Karpas-422 (cell line): ENCODE measurements at places on chromosomes 12 and 14. TPM values are rescaled to one million over a fixed set of nuclear protein-coding genes. Genes with fewer than 3 reads are reported as not detected.

GPR84 gene
- 0.29 TPM in 1 of 2 replicates, not detected in the other for total RNA-seq

DNA sequence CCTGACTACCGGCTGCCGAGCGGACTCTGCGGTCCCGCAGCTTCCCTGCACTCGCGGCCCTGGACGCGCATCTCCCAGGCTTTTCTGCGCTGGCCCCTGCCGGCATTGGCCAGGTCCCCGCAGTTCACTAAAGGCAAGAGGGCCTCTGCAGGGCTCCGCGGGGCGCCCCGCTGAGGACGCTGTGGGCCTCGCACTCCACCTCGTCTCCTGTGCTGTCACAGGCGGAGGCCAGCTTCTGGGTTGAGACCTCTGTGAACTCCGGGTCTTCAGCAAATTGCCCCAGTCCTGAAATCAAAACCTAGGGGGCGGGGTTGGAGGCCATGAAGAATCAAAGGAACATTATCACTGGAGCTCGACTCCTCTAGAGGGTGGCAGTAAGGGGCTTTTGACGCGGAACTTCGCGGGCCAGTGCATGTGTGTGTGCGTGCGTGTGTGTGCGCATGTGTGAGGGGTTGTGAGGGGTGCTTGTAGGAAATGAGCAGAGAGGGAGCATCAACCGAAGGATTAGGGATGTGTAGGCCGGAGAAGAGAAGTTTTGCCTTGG is 68.5 kb upstream of the CAPRIN2 start:
- no peak overlapping the region for H3K27ac ChIP-seq
- H3K36me3 ChIP-seq, result no peaks in the 10 kb centered on the region
- no peak overlapping the region for H3K4me3 ChIP-seq
- no peak for DNase-seq
- H3K4me1 ChIP-seq, result no peaks in the 10 kb centered on the region

GRCh38 chr12:98856897-98857540 is 211.9 kb downstream of the APAF1 start:
- no peaks in the 10 kb centered on the region; the same call in 1 of the 2 replicates for H3K27me3 ChIP-seq
- H3K27ac ChIP-seq, result no peak overlapping the region
- no peak for DNase-seq
- H3K36me3 ChIP-seq, result no peaks in the 10 kb centered on the region
- no peak overlapping the region for H3K4me3 ChIP-seq
- H3K4me1 ChIP-seq, result no peaks in the 10 kb centered on the region

- no peak overlapping the region for H3K27ac ChIP-seq
- DNase-seq, result no peak
- no peaks in the 10 kb centered on the region for H3K36me3 ChIP-seq
- no peak overlapping the region for H3K4me3 ChIP-seq
- no peaks in the 10 kb centered on the region for H3K27me3 ChIP-seq
Observed at GRCh38 chr12:110844551-110845338, 2.0 kb upstream of the CCDC63 start.

CPNE6 gene
- total RNA-seq, result 0.04 and 1.3 TPM in 2 replicates
